ENCODE measurements at places on chromosomes 4 and X.

DNA sequence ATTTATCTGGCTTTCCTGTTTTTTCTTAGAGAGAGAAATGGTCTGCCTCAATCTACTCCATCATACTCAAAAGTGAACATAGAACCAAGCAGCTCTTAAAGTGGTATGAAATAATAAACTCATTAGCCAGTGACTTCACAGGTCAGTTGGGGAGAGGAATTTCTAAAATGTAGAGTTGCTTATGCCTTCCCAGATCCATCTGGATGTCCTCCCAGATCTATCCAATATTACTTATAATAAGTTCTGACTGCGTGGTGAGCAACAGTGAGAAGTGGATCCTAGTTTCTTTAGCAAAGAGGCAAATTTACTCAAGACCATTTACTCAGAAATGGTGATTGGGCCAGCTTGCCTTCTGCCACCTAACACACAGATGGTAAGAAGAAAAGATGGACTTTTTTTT is 748.0 kb downstream of the PCDH18 start:
- no peak for DNase-seq

GRCh38 chr4:102116121-102116520 is 229.2 kb downstream of the SLC39A8 start:
- DNase-seq, result no peak

GRCh38 chr4:5992828-5993321 is 25.4 kb downstream of the C4orf50 start:
- DNase-seq, result peak; percentile 42

DNA sequence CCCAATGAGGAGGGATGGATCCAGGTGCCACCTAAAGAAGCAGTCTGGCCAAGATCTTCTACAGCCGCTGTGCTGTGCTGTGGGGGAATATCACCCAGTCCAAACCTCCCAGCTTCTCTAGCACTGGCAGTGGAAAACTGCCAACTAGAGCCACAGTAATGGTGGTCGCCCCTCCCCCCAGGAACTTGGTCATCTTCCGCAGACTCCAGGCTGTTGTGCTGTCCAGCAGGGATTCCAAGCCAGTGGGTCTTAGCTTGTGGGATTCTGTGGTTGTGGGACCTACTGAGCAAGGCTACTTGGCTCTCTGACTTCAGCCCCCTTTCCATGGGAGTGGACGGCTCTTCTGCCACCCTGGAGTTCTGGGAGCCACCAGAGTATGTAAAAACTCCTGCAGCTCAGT is 18.2 kb downstream of the GPRASP1 start:
- DNase-seq, result no peak

GRCh38 chr4:82820689-82821088 is 22.1 kb upstream of the SCD5 start:
- no peak for DNase-seq

DNA sequence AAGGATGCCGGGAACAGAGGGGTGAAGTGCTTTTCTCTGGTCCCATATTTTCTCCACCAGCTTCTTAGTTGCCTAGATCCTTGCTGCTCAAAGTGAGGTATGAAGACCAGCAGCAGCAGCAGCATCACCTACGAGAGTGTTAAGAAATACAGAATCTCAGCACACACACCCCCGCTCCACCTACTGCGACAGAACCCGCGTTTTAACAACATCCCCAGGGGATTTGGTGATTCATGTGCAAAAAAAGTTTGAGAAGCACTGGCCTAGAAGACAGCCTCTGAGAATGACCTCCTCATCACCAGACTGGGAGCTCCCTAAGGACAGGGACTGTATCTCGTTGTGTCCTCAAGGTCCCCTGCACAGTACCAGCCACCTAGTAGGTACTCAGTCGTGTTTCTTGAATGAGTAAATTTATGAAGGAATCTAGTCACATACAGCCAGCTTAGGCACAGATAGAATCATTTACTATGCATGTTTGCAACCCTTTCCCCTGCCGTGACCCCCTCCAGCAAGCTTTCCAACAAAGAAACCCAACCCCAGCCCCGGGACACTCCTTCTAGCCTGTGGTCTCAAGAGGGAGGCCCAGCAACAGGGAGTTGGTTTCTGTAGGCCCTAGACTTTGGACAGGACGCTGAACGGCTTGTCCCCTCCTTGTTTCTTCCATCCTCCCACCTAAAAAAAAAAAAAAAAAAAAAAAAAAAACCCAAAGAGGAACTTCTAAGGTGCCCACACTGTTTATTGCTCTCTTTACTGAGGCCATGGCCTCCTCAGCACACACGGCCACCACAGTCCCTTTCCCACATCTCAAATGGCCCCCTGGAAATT is 21.5 kb downstream of the RTL5 start:
- no peak for DNase-seq

DNA sequence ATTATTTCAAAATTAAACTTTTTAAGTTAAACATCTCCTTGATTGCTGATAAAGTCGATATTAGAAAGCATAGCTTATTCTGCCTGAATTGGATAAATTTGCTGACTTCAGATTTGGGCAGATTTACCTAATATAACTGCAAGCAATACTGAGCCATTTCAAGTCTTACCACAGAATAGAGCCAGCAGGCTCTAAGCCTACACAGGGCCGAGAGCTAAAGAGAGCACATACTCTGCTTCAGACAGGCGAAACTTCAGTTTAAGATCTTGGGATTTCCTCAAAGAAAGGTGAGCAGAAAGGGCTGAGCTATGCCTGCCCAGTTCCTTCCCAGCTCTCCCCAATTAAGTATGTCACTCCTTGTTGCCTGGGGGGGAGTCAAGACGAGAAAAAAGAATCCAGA is 240.6 kb upstream of the NOCT start:
- no peak for DNase-seq

GRCh38 chrX:104325213-104325585 is 70.5 kb upstream of the ESX1 start:
- no peak for DNase-seq

- DNase-seq, result no peak
Observed at GRCh38 chrX:2408856-2409255, 91.9 kb downstream of the DHRSX start.

DNA sequence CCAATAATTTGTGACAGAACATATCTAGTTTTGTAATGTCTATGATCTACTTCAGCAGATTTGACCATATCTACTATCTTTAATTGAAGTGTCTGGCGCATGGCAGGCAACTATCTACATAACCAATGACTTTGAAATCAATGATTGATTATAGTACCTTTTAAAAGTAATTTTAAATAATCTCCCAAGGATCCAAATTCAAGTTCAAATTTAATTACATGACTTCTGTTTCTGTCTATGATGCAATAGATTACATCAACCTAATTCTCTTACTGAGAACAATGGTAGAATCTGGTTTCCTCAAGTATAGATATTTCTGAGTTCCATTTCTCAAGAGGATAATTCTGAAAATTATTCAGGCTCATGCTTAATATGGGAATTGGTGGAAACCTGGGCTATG is 177.4 kb upstream of the IL15 start:
- DNase-seq, result no peak

- DNase-seq, result no peak
Observed at GRCh38 chr4:41185614-41186592, 28.4 kb downstream of the APBB2 start.

- no peak for DNase-seq
Observed at GRCh38 chrX:42869011-42869410, 91.0 kb upstream of the PPP1R2C start.

- no peak for DNase-seq
Observed at GRCh38 chr4:67684839-67685531, 16.0 kb downstream of the UBA6 start.

GRCh38 chrX:100995469-100995868 is 26.0 kb downstream of the ARL13A start:
- no peak for DNase-seq

DNA sequence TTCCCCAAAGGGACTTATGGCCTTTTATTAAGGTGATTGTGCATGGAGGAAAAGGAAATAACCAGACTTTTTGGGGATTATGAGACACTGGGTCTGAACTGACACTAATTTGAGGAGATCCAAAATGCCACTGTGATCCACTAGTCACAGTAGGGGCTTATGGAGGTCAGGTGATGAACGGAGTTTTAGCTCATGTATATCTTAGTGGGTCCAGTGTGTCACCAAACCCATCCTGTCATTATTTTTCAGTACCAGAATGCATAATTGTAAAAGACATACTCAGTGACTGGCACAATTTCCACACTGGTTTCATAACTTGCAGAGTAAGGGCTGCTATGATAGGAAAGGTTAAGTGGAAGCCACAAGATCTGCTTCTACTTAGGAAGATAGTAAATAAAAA is 131.3 kb downstream of the RTL3 start:
- DNase-seq, result no peak

GRCh38 chr4:155675709-155676429 is 9.2 kb downstream of the GUCY1A1 start:
- no peak for DNase-seq

DNA sequence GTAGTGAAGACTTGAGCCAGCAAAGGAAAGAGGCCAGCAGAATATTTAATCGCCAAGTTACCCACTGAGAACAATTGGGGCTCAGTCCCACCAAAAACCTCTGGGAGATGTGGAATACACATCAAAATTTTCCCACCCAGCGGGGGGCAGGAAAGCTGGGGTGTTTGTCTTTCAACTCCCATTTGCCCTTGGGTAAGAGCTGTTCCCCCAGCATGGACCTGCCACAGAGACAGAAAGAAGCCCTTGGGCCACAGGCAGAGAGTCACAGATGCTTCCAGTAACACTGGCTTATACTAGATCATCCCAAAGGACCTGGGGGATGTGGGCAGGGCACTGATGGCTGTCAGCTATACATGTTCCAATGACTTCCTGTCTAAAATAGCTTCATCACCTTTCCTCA is 18.9 kb upstream of the FBXW7 start:
- DNase-seq, result no peak

DNA sequence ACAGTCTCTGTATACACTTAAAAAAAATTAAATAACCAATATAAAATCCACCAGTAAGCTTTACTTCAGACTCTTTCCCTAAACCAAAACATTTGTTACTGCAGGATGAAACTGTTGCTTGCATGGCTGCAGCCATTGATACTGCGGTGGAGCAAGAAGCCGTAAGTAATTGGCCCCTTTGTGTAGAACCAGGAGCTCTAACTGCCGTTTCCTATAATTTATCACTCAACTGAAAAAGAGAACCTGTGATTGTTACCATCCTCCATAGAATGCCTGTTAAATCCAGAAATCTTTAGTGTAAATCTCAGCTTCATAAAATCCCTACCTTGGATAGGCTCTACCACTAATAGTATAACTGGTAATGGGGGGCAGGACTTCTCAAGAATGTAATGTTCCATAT is 62.6 kb downstream of the KIF4A start:
- no peak for DNase-seq

DNA sequence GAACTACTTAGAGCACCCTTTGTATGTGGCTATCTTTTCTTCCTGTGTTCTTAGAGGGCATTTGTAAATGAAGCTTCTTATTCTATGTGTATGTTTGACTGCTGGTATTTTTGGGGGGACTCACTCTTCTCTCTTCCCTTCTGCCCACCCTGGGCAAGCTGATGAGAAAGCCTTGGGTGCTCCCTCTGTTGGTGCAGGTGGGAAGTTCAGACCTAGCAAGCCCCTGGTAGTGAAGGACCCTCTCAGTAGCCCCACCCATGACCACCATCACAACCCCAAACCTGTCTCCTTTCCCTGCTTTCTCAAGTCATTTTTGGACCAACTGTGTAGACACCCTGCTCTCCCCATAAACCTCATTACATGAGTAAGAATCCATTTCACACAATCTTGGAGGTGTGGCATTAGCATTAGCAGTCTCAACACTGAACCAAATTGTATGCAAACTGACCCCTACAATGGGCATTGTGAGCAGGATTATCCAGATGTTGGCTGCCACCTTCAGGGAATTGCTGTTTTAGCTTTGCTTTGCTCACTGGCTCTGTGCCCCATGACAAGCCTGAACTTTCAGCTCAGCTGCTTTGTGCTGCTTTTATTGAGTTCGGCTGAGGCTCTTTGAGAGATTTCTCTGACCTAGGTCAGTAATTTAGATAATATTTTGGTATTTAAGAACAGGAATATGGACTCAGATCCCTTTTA is 27.9 kb downstream of the TRIM61 start:
- DNase-seq, result no peak

GRCh38 chr4:55444827-55445226 is 49.1 kb downstream of the TMEM165 start:
- DNase-seq, result no peak

- no peak for DNase-seq
Observed at GRCh38 chr4:174373821-174374220, 90.1 kb downstream of the CEP44 start.

DNA sequence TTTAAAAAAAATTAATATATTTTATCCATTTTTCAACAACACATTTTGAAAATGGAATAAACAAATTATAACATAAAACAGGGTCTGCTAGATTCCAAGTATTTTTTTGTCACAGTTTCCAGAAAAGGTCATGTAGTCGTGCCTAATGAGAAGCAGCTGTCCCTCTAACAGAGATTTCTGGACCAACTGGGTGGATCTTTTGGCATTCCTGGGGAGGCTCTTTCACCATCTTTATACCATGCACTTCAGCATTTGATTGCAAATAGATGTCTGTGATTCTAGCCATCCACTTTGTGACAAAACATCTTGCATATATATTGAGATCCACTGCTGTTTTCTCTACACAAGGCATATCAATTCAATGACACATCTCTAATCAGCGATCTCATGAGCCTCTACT is 210.7 kb upstream of the LDB2 start:
- DNase-seq, result no peak

GRCh38 chr4:165682611-165683010 is 190.4 kb upstream of the TLL1 start:
- no peak for DNase-seq

GRCh38 chr4:113607998-113608397 is 153.5 kb downstream of the CAMK2D start:
- DNase-seq, result no peak

GRCh38 chr4:73914071-73914470 is 44.9 kb downstream of the CXCL1 start:
- DNase-seq, result no peak

GRCh38 chrX:102155806-102156179 is at the start of gene BEX5:
Gene BEX5 (minus strand): TSS chrX:102155977. CDS start chrX:102154265, 1,712 bp downstream.
- peak; percentile 55 for DNase-seq

DNA sequence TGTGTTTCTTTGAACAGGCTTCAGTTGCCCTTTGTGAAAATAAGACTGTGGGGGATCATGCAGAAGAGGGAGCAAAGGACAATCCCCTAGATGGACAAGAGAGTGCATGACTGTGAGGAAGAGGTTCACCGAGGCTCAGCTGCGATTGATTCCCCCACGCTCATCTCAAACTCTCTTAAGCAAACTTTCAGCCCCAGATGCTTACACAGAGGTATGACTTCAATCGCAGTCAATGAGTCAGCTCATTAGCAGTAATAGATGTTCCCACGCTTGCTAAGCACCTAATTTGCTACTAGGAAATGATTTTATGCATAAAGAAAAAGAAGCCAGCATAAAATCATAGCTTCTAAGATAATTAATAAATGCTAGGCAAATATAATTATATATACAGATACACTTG is 2256.1 kb upstream of the AGA start:
- DNase-seq, result no peak

GRCh38 chrX:120739300-120739699 is 109.4 kb upstream of the C1GALT1C1 start:
- DNase-seq, result no peak

- no peak for DNase-seq
Observed at GRCh38 chr4:79209822-79210635, 115.8 kb downstream of the NAA11 start.

Data from DMS79 (cell line).